ENCODE measurements at places on chromosomes 11 and 22.
A peak's percentile ranks its signal among the peaks of the same experiment; 100 is the strongest.

- no peak for DNase-seq
These were observed 13.6 kb upstream of the NUP160 start for GRCh38 chr11:47861728-47862127.

- DNase-seq, result no peak
These were observed 285.1 kb downstream of the TBC1D22A start for GRCh38 chr22:47047321-47048122.

GRCh38 chr11:70871881-70872280 is 380.5 kb downstream of the SHANK2 start:
- DNase-seq, result no peak

DNA sequence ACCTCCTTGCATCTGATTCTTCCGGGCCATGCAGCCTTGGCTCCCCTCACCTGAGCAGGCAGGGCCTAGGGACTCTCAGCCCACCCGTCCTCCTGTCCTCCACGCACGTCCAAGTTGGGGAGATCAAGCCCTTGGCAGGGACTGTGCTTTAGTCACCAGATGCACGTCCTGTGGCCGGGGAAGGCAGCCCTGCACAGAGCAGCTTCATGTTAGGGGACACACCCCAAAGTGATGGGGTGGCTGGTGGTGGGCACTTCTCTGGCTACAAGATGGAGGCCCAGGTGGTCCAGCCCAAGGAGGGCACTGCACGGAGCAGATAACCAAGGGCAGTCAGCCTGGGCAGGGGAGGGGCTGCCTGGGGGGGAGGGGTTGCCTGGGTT is 1.2 kb downstream of the MUC5B start:
- DNase-seq, result no peak

DNA sequence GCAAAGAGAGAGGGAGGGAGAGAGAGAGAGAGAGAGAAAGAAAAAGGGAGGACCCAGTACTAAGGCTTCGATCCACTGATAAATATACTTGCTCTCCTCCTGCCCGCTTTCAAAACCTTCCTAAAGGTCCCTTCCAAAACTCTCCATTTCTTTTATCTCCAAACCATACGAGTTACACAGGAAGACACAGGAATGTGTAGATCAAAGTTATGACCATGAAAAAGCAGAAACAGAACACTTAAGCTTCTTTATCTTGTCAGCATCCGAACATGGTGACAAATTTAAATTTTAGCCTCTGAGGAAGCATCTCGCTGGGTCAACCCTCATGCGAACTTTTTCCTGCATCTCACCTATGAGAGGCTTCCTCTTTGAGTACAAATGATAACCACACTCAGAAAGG is 29.2 kb upstream of the POGLUT3 start:
- no peak for DNase-seq

- DNase-seq, result no peak
These were observed 233.8 kb upstream of the UBASH3B start for GRCh38 chr11:122421702-122422101.

DNA sequence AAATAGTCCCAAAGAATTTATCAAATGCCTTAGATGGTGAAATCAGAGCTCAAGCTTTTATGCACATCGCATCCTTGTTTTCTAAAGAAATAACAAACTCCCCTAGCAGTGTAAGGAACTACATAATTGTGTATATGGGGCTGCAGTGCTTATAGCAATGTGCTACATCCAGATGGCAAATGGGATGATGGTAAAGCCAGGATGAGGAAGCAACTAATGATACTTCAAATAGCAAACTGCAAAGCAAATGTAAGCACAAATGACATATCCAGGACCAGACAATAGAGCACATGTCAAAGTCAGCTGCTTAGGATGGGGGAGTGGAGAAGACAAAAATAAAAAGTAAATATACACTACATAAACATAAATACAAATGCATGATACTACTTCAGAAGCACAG is 425.9 kb downstream of the OPCML start:
- no peak for DNase-seq

DNA sequence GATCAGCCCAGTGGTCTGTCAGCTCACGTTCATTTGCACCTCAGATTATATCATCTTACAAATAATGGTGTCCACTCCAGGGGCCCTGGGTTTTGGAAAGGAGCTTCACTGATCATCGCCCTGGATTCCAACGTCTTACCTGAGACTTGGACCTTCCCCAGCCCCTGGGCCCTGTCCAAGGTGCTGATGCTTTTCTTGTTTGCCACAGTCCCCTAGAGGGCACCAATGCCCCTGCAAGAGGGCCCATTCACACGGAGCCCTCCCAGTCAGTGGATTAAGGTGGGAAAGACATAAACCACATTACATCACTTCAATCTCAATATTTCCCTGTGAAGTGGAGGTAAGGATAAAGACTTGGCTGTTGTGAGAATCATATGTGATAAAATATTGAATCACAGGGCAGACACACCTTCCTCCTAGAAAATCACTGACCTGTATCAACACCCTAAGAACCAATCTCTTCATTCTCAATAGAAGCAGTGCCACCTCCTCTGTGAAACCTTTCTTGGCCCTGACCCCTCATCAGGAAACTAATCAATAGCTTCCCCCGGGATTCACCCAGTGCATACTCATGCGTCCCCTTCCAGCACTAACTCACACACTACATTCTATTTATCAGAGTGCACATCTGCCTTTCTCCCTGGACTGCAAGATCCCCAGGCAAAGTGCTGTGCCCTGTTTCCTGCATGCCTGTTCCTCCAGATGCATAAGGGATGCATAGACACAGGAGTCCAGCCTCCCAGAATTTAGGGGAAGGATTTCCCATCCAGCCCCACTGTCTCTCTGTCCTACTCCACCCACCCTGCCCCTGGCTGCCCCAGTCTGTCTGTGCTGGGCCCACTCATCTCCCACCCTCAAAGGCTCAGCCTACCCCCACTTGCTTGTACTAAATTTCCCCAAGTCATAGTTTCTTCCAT is 167.0 kb downstream of the BUD13 start:
- DNase-seq, result peak; percentile 61

DNA sequence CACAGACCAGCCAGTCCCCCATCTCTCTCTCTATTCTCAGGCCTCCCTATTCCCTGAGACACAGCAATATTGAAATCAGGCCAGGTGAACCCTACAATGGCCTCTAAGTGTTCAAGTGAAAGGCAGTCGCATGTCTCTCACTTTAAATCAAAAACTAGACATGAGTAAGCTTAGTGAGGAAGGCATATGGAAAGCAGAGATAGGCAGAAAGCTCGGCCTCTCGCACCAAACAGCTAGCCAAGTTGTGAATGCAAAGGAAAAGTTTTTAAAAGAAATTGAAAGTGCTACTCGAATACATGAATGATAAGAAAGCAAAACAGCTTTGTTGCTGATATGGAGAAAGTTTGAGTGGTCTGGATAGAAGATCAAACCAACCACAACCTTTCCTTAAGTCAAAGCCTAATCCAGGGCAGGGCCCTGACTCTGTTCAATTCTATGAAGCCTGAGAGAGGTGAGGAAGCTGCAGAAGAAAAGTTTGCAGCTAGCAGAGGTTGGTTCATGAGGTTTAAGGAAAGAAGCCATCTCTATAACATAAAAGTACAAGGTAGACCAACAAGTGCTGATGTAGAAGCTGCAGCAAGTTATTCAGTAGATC is 19.8 kb upstream of the MPZL2 start:
- no peak for DNase-seq

GRCh38 chr11:2827792-2828191 is 57.8 kb downstream of the CDKN1C start:
- no peak for DNase-seq

DNA sequence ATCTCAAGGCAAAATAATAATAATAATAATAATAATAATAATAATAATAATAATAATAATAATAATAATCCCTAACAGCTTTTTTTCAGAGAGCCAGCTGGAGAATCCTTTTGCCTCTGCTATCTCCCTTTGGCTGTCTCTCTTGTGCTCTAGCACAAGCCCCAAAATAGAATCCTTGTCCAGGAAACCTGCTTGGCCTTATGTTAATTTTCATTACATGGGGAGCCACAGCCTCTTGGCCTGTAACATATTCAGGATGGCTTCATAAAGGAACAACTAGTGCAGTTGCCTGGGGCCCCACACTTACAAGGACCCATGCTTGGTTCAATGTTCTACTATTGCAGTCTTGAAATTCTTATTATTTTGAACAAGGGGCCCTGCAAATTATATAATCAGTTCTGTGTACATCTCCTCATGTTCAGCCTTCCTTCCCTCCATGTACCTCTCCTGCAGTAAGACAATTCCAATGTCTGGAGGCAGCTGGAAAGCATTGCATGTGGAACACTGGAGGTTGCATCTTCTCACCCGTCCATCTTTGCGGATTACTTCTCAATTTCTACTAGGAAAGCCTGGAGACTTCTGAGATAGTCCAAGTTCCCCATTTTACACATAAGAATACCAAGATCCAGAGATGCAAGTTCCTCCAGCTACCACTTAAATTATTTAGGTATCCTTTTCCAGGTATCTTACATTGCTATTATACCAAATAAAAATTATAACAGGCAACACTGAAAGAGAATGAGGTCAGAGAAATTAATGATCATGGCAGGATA is 37.8 kb upstream of the SORL1 start:
- no peak for DNase-seq

GRCh38 chr11:107457205-107457557 is 444 bp downstream of the CWF19L2 start:
- DNase-seq, result no peak

DNA sequence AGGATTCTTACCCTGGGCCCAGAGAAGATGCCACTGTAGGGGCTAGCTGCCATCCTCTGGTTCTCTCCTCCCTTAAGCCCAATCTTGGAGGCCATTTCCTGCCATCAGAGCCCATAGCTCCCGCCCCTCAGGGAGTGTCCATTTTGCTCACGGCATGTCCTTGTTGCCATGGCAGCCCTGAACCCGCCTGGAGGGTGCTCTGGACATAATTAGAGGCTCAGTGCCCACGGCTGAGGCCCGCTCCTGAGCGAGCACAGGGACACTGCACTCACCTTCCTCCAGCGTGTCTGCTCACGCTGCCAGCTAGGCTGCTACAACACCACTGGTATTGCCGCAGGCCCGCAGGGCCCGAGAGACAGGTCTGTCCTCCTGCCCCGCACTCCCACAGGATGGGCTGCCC is 11.1 kb upstream of the SUSD2 start:
- DNase-seq, result no peak

- no peak for DNase-seq
These were observed 598.2 kb upstream of the ANO3 start for GRCh38 chr11:25733777-25734176.
